ENCODE measurements at places on chromosomes 5 and 9.

GRCh38 chr9:20863945-20864344, 167.5 kb downstream of the HACD4 start:
- no peak for DNase-seq

DNA sequence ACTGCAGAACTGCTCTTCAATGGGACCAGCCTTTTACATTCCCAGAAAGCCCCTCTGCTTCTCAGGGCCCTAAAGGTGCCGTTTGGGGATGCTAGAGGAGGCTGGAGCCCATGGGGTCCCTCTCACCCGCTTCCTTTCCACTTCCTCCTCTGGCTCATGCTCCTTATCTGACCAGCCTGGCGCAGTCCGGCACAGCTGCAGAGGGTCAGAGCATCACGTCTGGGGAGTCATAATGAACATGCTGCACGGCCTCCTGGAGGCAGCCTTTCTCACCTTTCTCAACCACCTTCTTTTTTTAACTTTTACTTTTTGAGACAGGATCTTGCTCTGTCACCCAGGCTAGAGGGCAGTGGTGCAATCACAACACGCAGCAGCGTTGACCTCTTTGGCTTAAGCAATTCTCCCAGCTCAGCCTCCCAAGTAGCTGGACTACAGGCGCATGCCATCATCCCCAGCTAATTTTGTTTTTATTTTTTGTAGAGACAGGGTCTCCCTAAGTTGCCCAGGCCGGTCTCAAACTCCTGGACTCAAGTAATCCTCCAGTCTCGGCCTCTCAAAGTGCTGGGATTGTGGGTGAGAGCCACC, 15.1 kb upstream of the TCF7 start:
- no peak for DNase-seq

DNA sequence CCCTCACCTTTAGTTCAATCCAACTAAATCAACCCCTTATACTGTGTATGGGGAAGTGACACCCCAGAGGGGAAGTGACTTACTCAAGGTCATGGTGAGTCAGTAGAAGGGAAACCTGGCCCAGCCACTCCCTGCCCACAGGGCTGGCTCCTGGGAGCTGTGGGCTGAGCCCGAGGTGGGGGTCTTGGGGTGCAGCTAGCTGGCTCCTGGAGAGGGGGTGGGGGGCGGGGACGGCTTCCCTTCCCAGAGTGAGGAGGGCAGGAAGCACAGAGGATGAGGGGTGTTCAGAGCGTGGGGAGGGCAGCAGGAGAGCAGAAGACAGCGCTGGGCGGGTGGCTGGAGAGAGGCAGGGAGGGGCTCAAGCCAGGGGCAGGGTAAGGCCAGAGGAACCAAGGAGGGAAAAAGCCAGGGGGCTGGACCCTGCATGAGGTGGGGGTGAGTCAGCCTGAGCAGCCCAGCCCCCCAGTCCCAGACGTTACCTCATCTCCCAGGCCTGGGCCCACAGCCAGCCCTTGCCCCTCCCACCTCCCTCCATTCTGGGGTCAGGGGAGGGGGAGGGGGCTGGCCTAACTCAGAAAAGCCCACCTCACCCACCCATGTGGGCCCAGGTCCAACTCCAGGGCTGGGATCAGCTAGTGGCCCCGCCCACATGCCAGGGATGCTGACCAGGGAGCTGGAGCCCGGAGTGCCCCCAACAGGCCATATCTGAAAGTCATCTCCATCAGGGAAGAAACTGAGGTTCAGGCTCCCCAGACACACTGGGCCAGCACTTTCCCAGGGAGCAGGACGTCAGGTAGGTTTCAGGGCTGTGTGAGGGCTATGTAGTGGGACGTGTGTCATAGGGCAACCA, 2.8 kb downstream of the PDLIM7 start:
- peak; percentile 61 for DNase-seq

DNA sequence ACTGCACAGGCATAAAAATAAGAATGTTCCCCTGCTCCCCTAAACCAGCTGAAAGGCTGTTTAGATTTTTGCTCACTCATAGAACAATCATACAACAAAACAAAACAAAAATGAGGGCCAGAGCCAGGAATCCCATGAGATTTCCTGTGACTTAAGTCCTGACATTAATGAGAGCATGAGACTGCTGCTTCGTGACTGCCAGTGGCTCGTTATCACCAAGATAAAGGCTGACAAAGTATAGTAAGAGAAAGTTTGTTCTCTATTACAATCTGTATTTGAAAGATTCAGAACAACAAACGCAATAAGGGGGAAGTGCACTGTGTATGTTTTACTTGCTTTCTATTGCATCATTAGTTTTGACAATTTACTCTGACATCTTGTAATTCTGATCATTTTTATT, 837.1 kb upstream of the C9orf72 start:
- DNase-seq, result no peak

- peak; percentile 92 for DNase-seq
Observed at GRCh38 chr5:177357459-177358351, at the start of gene RGS14. RGS14 (plus strand) TSS chr5:177357924; CDS start chr5:177358025, 101 bp downstream.

All from activated CD4-positive, alpha-beta T cell treated with anti-CD3 and anti-CD28 coated beads, Interleukin-10, Interleukin-2, amounts not matched to agents 100 ng/mL and 50 ng/mL, durations not matched to agents 16 hours and 8 hours (primary cell).